NCI-H2081 treated with DMSO at 0.1 percent for 48 hours (cell line): ENCODE measurements at places on chromosomes 7 and 10.

DNA sequence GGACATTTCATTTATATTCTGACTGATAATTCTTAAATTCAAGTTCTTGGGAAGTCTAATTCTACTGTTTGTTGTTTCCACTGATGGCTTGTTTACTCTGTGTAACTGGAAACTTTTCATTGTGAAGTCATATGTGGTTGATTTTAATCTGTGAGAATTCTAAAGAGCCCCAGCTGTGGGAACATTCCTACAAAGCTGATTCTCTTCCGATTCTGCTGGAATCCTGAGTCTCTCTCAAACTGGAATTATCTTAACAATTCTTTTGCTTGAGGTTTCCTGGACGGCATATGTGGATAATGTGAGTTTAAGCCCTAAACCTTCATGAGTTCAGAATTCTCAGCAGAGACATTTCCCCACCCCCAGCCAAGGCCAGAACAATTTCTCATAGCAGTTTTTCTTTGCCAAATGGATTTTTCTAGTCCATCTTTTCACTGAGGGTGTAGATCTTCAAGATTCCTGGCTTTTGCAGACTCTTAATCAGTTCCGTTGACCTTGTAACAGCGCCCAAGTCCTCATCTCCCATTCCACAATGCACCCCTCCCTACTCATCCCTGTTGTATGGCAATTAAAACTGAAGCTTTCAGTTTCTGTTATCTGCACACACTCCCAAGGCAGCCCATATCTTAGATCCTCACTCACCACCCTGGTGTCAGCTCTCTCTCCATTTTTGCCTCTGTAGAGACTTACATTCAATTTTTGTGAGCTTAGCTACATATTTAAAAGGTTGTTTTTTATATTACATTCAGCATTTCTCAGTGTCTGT, 37.6 kb downstream of the GRM8 start:
- no peak for DNase-seq

- DNase-seq = no peak
Observed at GRCh38 chr10:125520968-125521367, 162.0 kb downstream of the TEX36 start.

DNA sequence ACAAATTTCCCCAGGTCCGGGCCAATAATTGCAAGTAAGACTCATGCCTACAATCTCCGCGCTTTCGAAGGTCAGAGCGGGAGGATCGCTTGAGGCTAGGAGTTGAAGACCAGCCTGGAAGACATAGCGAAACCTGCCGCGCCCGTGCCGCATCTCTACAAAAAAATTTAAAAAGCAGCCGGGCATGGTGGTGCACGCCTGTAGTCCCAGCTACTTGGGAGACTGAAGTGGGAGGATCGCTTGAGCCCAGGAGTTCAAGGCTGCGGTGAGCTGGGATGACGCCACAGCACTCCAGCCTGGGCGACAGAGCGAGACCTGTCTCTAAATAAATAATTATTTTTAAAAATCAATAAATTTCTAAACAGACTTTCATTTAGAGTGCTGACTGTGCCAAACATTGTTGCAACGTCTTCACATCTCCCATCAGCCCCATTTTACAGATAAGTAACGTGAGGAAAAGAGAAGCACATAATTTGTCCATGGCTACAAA, 494 bp upstream of the CFAP43 start:
- DNase-seq = no peak

DNA sequence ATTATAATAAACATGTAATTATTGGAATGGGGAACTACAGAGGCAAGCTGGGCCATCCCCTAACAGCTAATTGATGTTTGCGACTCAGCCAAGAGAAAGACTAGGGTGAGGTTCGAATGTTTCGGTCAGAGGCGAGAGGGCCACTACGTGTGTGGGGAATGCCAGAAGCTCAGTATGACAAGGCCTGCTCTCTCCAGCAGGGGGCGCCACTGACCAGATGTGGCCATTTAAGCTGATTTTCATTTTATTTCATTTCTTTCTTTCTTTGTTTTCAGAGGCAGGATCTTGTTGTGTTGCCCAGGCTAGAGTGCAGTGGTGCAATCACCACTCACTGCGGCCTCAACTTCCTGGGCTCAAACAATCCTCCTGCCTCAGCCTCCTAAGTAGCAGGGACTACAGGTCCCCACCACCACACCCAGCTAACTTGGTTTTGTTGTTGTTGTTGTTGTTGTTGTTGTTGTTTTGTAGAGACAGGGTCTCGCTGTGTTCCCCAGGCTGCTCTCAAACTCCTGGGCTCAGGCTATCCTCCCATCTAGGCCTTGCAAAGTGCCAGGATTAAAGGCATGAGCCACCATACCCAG, 38.1 kb downstream of the TMEM130 start:
- DNase-seq = no peak

DNA sequence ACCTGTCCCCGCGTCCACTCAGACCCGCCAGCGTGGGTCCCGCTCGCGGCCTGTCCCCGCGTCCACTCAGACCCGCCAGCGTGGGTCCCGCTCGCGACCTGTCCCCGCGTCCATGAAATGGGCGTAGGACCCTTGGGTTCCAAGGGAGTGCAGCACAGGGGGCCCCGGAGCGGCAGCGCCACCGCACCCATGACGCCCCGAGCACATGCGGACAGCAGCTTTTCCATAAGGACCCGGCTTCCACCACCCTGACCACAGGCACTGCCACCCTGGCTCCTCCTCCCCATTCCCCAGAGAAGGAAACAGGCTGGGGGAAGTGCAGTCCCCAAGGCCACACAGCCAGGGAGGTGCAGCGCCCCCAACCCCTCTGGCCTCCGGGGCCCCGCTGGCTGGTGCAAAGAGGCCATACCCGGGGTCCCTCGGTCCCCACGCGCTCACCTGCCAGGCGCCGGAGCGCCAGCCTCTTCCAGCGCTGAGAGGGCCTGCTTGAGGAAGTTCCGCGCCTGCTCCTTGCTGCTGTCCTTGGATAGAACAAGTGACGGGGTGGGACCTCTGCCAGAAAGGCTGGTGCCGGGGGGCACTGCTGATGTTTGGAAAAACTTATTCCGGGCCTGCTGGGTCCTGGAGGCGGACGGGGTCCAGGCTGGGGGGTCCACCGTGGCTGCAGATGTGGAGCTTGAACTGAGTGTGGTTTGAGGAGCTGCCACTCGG, 14.9 kb downstream of the MICALL2 start:
- no peak for DNase-seq

GRCh38 chr7:12529971-12530710, 40.4 kb upstream of the SCIN start:
- DNase-seq = no peak

- no peak for DNase-seq
Observed at GRCh38 chr7:157023589-157023905, 13.1 kb upstream of the MNX1 start.

DNA sequence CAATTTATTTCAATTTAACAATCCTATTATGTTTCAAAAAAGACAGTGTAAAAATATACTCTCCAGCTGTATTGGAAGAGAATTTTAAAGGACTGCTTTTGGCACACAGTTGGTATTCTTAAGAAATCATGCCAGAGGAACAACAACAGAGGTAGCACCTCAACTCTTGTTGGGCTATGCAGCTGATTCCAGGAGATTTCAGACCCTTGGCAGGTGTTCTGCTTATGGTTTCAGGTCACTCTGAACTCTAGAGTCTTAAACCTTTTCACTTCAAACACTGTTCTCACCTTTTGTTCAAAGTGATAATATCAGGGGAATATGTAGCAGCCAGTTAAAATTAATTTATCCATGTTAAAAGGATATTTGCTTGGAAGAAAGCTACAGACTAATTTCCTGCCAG, 160.1 kb downstream of the PFKFB3 start:
- no peak for DNase-seq

GRCh38 chr7:149872419-149873073, 1.2 kb upstream of the ATP6V0E2 start:
- DNase-seq = peak; percentile 87

DNA sequence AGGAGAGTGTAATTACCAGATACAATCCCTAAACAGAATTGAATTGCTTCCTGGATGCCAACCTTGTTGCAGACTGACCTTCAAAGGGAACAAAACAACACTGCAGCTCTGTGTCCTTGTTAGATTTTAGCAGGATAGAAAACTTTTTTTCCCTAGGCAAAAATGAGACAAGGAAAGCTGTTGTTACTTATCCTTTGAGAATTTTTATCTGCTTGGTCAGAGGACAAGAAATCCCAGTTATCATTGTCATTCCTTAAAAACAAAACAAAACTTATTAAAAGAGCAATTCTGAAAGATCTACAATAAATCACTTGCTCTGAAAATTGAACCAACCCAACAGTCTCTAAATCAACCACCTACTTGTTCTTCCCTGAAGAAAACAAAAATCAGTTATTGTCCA, 652.6 kb downstream of the REEP3 start:
- no peak for DNase-seq

- DNase-seq = no peak
Observed at GRCh38 chr7:93715234-93715633, 140.7 kb upstream of the CALCR start.

DNA sequence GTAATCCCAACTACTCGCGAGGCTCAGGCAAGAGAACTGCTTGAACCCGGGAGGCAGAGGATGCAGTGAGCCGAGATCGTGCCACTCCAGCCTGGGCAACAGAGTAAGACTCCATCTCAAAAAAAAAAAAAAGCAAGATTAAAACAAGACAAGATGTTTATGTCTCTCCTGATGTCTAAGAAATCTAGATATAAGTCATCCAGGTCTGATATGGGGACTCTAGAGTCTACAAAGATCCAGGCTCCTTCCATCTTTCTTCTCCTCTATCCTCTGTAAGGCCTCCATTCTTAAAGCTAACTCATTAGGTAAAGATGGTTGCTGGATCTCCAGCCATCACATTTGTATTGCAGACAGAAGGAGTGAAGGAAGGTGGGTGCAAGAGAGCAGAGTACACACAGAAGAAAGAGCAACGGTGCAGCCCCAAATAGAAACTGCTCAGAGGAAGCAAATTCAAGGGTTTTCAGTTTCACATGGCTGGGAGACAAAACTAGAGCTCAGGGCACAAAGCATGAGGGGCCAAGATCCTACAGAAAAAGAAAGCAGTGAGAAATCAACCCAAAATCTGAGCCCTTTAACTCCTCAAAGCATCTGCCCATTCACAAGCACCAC, 57.6 kb downstream of the USP6NL start:
- DNase-seq = no peak

DNA sequence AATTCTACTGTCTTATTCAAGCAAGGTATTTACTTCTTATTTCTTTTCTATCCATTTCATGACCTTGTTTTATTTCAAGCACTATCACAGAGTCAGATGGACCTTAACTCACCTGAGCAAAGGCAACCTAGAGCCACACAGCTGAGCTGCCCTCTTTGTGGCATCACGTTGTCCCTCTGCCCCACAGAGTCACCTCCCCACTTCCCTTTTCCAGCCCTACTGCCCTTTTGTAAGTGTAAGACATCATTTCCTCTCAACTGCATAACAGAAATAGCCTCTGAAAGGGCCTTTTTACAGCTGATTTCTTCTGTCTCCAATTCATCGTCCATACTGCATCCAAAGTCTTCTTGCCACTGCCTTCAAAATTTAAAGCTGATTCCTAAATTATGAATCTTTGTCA, 946.0 kb downstream of the NRG3 start:
- DNase-seq = no peak

GRCh38 chr7:136163340-136163801, 186.2 kb upstream of the MTPN start:
- no peak for DNase-seq

GRCh38 chr10:48194830-48195229, 79.7 kb downstream of the FRMPD2 start:
- DNase-seq = no peak

DNA sequence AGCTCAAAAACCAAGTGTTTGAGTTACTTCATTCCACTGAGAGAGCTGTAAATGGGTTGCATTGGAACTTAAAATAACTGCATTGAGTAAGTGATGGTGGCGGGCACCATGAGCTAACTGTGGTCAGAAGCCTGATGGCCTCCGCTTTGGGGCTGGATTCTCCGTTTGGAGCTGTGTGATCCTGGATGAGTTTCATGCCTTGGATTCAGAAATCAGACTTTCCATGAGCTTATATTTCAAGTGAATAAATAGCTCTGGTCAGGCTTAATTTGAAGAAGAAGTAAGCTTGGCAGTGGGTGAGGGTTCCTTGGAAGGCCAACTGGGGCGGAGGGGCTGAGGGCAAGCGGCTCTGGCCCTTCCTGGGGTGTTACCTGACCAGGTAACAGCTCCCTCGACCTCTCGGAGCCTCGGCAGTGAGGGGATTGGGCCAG, 5.6 kb downstream of the HTRA1 start:
- no peak for DNase-seq

DNA sequence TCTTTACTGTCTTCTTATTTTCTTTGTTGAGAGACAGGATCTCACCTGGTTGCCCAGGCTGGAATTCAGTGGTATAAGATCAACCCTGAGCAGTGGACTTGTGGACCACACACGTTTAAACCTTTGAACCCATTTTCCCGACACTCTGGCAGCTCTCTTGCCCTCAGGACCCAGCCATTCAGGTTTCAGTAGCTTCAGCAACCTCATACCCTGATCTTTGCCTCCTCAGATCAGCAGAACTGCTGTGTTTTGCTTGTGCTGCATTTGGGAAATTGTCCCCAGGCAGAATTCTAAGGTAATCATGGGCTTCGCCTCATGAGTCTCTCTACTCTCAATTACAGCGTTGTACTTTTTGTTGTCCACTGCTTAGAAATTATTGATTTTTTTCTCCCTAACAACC, 317.6 kb upstream of the KIAA1217 start:
- no peak for DNase-seq

DNA sequence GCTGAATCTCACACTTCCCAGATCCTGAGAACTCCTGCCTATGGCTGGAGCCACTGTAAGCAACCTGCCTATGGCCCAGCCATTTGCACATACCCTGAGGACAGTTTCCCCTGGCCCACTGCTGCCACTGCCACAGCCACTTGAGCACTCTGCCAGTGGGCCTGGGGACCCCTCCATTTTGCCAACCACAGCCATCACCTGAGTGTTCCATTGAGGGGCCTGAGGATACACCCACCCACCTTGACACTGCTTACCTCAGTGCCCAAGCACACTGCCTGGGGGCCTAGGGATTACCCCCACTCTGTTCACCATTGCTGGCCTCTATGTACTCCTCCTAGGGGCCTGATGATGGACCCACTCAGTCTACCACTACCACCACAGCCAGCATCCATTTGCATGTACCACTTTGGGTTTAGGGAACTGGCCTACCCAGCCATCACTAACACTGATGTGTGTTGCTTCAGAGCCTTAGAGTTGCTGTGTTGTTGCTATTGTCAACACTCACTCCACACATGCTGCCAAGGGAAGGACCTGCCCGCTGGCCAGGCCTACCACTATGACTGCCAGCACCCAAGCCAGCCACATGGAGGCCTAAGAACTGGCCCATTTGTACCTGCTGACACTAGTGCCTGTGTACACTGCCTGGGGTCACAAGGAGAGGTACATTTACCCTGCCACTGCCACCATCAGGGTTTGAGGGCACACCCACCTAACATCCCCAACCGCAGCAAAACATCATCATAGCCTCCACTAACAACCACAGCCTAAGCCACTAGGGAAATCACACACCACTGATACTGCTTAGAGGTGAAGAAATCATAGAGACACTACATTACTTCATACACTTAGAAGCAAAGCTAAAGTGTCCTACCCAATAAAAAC, 45.9 kb upstream of the ANTXRL start:
- no peak for DNase-seq
